ENCODE measurements at places on chromosomes 13 and 19.

GRCh38 chr13:97112446-97113152, 109.5 kb upstream of the MBNL2 start:
- no peak for DNase-seq

DNA sequence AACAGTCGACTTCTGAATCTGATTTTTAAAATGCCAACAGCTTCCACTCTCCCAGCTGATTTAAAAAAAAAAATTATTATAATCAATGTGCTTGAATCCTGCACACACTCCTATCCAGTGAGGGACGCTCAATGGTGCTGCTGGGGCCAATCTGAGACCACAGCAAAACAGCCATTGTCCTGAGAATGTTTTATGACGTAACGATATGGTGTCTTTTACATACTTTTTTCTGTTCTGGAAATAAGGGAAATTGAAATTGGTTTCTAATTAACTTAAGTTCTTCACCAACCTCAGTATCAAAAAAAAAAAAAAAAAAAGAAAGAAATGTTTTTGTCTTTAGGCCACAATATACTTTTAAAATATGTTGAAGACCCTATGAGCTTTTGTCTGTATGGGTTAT, 66.1 kb upstream of the SOX1 start:
- DNase-seq = no peak

- no peak for DNase-seq
Measured at GRCh38 chr13:112260108-112261055, 115.8 kb upstream of the SPACA7 start.

- no peak for DNase-seq
Measured at GRCh38 chr13:30714629-30715371, 20.5 kb upstream of the ALOX5AP start.

DNA sequence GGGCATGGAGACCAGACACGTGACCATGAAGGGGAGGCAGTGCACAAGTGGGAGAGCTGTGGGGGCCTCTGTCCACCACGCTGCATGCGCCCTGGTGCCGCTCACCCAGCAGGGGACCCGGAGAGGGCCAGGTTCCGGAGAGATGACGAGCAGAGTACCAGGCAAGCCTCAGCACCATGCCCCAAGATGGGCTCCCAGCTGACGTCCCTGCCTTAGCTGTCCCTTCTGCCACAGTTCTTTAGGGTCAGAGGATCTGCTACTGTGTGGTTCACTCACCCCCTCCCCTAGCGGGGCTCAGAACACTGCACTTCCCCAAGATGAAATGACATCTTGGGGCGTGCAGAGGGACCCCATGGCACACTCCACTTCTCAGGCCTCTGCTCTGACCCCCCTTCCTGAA, 9.6 kb upstream of the PRKD2 start:
- DNase-seq = no peak

DNA sequence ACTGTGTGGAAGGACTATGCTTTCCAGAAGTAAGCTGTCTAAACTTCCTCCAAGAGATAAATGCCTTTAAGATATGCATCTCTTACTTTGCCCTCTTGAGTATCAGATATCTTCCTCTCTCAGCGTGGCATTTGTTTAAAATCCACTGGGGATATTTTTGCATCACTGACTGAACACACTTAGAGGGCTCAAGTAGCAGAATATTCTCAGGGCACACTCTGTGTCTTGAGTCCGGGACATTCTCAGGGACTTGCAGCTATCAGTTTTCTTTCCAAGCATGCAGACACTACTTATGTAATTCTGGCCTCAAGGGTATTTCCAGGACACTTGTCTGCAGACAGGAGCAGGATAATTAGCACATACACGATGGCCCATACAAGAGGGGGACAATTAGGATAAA, 84.7 kb downstream of the ERCC5 start:
- no peak for DNase-seq

DNA sequence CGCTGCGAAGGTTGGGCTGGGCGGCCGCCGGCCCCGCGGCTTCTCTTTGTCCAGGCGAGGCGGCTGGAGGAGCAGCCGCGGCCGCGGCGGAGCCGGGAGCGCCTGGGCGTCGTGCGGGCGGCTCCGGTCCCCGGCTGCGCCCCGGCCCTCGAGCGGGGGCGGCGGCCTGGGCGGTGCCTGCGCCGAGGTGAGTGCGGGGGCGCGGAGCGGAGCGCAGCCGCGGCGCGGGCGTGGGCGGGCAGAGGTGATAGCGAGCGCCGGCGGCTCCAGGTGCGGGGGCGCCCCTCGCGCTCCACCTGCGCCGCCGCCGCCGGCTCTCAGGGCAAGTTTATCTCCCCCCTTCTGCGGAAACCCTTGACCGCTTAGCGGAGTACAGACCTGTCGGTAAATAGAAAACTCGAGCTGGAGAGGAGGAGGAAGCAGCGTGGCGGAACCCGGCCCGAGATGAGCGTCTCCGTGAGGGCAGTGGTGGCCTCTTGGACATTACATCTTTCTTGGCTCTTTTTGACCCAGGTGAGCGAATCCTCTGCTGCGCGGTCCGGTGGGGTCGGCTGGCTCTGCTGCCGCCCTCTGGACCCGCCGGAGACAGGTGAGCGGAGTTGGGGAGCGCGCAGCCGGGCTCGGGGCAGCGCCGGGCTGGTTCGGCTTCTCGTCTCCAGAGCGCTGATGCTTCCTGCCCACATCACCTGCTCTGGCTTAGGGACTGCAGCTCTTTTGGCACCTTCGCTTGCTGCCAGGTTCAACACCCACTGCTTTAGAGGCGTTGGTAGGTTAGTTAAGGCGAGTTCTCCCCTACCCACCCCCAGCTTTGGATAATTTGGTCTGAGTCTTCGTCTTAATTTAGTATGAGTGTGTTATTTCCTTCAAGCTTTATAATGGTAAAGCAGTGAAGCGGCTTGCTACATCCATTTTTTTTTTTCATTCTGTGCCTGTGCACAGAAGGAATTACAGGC, at the start of gene MTUS2:
TSS of gene MTUS2 (plus strand) at position 241 of the 953 bp plus-strand sequence.
- DNase-seq = peak; percentile 11

- DNase-seq = no peak
Measured at GRCh38 chr13:42009057-42009456, 39.4 kb upstream of the DGKH start.

GRCh38 chr13:102708211-102708610, 13.4 kb upstream of the METTL21C start:
- DNase-seq = no peak

- no peak for DNase-seq
Measured at GRCh38 chr19:36008336-36008978, at the start of gene SYNE4. Gene SYNE4 (minus strand): TSS chr19:36008813. CDS start chr19:36008681, 132 bp downstream.

- DNase-seq = no peak
Measured at GRCh38 chr13:98083936-98084335, 59.0 kb upstream of the FARP1 start.

GRCh38 chr13:86788616-86789015, 882.6 kb upstream of the SLITRK5 start:
- no peak for DNase-seq

DNA sequence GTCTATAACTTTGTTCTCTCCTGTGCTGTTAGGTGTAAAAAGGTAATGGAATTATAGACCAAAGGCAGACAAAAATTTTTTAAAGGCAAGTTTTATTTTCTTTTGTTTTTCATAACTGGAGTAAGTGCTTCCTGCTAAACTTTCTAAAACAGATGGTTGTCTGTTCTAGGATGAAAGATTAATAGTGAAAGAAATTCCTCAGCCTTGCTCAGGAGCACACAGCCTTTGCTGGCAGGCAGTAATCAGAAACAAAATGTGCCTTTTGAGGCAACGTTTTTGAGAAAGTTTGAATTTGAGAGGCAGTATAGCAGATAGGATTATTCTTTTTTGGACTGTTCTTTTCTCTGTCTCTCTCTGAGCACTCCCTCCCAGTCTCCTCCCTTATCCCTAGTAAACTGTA, 2749.5 kb downstream of the PCDH9 start:
- DNase-seq = no peak

Measured in HEK293T (cell line).